ENCODE measurements at places on chromosomes 16 and 17.

DNA sequence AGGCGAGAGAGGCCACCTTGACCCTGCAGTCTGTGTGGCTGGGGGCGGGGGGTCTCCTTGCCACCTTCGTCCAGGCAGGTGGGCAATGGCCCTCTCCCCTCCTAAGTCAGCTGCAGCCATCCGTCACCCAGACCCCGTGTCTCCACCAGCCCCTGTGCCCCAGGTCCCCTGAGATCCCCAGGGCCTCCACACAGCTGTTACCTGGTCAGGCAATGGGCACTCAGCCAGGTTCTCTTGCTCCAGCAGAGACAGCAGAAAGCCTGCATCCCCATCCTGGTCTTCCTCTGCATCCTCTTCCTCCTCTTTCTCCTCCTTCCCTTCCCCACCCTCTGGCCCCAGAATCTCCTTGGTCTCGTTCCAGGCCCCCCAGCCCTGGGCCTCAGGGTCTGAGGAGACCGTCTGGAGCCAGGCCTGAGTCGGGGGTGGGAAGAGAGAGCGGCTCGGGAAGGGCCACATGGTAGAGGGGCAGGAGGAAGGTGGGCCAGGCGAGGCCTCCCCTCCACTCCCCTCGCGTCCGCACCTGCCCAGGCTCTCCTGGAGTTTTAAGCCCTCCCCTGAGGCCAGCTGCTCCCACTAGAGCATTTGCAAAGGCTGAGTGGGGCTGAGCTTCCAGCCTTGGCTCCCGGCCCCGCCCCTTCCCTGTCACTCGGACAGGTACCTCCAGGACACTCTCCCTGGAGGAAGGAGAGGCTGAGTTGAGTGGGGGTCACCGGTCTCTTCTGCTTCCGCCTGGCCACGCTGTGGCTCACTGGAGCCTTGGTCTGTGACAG, at the start of gene PABPN1L:
TSS of gene PABPN1L (minus strand) at position 510 of the 770 bp plus-strand sequence. CDS start at position 456, 54 bp downstream.
- DNase-seq = no peak

GRCh38 chr16:6957681-6958080, 375.0 kb upstream of the RBFOX1 start:
- no peak for DNase-seq

DNA sequence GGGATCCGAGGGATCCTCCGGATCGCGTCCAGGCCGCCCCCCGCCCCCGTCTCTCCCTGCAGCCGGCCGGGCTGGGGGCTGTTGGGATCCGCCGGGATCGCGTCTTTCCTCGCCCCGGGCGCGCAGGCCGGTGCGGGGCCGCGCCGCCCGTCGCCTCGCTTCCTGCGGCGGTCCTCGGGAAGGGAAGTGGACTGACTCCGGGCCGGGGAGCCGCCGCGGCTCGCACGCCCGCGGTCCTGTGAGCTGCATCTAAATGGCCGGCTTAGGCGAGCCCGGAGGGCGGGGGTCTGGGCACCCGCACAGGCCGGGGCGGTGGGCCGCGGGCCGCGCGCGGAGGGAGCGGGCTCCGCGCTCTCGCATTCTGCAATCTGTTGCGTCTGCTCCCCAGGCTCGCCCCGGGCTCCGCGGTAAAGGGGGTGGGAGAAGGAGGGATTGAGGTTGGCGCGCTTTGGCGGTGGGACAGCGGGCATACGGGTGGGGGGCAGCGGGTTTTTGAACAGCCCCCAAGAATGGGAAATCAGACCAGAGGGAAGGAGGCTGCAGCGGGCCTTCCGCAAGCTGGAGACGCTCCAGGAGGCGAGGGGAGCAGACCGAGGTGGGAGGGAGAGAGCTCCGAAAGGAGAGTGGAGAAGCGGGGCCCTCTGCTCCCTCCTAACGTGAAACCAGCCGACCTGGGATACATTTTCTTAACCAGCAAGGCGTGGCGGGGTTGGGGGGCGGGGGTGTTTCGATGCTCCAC, 2.2 kb downstream of the TMEM132E start:
- no peak for DNase-seq

GRCh38 chr16:89230255-89230654, 12.8 kb downstream of the ZNF778 start:
- DNase-seq = no peak

- DNase-seq = peak; percentile 92
Measured at GRCh38 chr17:29579866-29580771, 9.3 kb downstream of the GIT1 start.

GRCh38 chr17:59845595-59846393, 46.9 kb downstream of the TUBD1 start:
- DNase-seq = peak; percentile 75

DNA sequence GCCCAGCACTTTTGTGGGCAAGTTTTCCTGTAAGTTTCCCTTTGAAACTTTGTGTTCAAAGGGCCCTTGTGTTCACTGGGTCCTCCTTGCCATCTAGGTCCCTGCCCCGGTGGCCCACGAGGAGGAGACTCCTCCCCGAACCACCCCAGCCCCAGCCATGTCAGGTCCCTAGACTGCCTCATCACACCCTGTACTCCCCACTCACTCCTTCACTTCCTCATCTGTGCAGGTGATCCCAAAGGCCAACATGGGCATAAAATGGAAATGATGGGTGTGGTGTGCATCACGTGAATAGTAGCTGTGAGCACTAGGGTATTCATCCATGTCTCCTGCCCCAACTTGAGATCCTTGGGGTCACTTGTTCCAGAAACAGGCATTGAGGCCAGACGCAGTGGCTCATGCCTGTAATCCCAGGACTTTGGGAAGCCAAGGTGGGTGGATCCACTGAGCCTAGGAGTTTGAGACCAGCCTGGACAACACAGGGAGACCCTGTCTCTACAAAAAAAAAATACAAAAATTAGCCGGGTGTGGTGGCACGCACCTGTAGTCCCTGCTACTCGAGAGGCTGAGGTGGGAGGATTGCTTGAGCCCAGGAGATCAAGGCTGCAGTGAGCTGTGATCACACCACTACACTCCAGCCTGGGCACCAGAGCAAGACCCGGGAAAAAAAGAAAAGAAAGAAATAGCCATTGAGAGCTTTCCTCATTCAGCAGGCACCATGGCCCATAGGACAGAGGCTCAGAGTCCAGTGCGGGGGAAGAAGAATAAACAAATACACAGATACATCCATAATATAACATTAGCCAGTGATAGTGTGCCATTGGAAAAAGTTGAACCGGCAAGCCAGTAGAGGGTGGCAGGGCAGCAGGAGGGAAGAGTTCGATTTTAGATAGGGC, 74.5 kb downstream of the KATNIP start:
- DNase-seq = no peak

DNA sequence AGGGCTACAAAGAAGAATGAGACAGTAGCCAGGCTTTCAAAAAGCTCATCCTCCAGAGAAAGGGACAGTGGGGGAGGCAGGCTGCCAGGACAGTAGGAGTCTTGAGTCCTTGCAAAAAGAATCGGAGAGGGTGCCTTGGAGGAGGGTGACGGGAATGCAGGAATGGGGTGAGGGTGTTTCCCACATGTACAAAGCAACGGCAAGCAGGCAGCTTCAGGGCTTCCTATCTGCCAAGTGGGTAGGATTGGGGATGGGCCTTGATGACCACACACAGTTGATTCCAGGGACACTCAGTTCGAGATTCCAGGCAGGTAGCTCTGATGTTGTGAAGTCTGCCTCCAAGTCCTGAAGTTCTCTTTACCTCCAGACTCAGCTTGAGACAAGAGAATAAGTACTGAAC, 54.4 kb downstream of the C17orf67 start:
- no peak for DNase-seq

GRCh38 chr16:85570213-85570734, 42.8 kb upstream of the GSE1 start:
- DNase-seq = peak; percentile 26

DNA sequence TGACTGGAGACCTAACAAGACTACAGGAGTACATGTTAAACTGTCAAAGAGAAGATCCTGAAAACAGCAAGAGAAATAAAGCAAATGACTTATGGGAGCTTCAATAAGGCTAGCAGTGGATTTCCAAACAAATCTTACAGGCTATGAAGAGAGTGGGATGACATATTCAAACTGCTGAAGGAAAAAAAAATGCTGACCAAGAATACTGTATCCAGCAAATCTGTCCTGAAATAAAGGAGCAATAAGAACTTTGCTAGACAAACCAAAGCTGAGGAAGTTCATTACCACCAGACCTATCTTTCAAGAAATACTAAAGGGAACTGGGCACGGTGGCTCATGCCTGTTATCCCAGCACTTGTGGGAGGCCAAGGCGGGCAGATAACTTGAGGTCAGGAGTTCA, 28.6 kb downstream of the ZFP1 start:
- DNase-seq = no peak

GRCh38 chr16:26583803-26584202, 482.9 kb upstream of the C16orf82 start:
- DNase-seq = no peak

- no peak for DNase-seq
Measured at GRCh38 chr17:41870627-41871026, 5.4 kb upstream of the KLHL11 start.

DNA sequence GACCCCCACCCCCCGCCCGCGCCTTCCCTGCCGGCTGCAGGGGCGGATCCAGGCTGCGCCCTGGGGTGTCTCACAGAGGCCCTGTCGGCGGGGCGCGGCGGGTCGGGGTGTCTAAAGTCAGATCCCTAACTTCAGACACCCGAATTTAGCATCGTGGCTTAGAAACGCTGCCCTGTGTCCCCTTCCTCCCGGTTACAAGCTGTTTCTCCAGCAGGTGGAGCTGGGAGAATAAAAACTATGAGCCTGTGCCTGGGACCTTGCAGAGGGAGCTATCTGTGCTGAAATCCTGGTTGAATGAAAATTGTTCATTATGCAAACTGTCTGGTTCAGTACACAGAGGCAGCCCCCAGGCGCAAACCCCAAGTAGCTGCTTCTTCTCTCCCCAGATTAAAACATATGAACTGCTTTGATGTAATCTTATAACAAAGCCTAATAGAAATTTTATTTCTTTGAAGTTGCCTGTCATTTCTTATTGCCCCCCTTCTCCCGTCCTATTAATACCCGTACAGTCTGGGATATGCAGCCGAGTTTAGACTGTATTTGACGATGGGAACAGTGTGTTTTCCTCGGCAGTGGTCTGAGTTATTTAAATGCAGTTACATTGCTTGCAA, 79.0 kb downstream of the RPA1 start:
- DNase-seq = peak; percentile 42

DNA sequence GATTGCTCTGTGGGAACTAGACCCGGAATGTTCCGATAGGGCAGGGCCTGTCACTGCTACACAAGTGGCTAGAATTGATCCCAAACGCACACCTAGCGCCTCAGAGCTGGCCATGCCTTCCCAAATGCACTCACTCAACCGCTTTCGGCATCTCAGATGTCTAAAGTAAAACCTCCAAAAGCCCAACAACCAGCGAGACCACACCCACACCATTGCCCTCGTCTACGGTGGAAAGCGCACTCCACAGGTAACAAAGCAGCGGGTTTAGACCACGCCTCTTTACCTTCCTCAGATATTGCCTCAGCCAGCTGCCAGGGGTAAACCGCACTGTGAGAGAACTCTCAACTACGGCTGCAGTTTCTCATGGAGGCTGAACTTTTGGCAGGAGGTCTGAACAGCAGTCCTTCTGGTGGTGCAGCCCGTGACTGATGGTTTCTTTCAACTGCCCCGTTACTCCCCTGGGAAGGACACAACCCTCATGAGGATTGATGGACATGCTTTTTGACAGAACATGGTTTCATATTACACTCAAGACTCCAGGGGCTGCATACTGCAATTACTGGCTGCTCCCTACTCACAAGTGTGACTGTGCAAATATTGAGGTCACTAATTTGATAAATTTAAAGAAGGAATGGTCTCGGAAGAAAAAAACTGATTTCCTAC, 34.5 kb downstream of the USP7 start:
- DNase-seq = no peak

DNA sequence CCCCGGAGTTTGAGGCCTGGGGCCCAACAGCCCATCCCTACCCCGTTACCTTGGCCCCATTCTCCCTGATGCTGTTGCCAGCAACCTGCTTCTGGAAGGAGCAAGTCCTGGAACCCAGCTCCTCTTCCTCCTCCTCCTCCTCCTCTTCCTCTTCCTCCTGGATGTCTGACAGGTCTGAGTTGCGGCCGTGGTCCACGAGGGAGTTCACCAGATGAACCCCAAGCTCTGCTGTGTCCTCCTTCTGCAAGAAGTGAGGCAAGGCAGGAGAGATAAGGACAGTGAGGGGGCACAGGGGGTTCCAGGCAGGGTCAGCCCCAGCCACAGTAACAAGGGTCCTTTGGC, 18.7 kb downstream of the TSPOAP1 start:
- DNase-seq = no peak

DNA sequence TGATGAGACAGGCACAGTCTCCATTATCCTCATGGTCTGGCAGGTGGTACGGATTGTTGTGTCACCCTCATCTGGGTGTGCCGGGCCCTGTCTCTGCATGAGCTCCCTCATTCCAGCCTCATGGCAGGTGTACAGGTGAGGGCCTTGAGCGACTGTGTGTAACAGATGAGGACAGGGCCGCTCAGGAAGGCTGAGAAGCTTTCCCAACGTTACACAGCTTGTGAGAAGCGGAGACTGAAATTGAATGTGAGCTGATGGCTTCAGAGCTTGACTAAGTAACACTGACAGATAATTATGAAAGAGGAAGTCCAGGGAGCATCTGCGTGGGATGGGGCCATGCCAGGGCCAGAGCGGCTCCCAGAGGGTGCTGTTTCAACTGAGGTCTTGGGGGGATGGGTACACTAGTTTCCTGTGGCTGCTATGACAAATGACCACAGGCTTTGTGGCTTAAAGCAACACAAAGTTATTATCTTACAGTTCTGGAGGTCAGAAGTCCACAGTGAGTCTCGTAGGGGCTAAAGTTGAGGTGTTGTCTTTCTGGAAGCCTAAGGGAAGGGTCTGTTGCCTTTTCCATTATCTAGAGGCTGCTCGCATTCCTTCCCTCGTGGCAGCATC, 36.7 kb downstream of the CMIP start:
- DNase-seq = peak; percentile 27

DNA sequence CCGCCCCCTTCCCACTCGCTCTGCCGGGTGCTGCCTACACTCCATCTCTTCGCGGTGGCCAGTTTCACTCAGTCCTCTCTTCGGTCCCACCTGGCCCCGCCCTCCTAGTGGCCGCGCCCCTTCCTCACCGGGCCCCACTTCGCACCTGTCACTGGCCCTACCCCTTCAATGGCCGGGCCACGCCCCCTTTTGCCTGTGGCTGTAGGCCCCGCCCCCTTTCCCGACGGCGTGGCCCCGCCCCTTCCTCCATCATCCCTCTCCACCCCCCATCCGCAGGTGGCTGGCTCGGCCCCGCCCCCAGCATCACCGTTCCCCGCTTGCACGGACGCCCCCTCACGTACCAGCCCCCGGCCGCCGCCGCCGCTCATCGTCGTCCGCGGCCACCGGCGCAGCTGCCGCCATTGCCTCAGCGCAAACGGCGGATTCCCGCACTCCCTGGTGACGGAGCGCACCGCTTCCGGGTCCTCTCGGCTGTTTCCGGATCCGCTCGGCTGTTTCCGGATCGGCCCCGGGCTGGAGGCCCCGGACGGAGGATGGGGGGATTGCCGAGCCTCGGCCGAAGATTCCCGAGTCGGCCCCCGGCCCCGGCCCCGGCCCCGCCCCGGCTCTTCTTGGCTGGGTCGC, at the start of gene RABEP2:
TSS of gene RABEP2 (minus strand) at position 477 of the 624 bp plus-strand sequence. CDS start at position 402, 75 bp downstream.
- DNase-seq = peak; percentile 95

All from CD4-positive, alpha-beta T cell treated with Interleukin-2 at 100 ng/mL for 4 hours (primary cell).